ENCODE measurements at places on chromosomes 6 and 20.

- DNase-seq = no peak
Measured at GRCh38 chr20:1802385-1803060, 92.7 kb upstream of the SIRPA start.

DNA sequence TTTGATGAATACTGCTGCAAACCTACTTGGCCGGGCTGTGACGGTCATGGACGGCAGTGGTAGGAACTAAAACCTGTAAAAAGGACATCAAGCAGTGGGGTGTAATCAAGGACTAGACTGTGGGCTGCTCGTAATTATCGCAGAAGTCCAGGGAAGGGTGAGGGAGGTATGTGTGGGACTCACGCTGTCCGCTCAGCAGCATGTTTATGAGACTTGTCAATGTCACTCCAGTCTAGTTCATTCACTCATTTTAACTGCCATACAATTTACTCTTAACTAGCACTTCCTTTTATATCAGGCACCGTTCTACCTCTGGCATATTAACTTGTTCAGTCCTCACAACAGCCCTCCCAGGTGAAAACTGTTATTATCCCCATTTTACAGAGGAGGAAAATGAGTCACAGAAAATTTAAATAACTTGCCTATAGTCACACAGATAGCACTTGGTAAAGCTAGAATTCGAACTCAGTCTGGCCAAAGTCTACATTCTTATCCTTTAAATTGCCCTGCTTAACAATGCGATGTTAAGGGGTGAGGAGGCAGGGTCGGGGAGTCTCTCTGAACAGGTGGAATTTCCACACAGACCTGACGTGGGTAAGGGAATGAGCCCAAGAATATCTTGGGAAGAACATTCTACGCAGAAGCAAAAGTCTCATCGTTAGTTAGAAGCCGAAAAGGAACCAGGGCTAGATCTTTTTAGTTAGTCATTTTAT is 4.1 kb downstream of the PNPLA1 start:
- no peak for DNase-seq

GRCh38 chr20:35243317-35243716 is 16.8 kb downstream of the MMP24 start:
- DNase-seq = no peak

GRCh38 chr6:135481783-135482369 is 15.7 kb downstream of the AHI1 start:
- DNase-seq = no peak

DNA sequence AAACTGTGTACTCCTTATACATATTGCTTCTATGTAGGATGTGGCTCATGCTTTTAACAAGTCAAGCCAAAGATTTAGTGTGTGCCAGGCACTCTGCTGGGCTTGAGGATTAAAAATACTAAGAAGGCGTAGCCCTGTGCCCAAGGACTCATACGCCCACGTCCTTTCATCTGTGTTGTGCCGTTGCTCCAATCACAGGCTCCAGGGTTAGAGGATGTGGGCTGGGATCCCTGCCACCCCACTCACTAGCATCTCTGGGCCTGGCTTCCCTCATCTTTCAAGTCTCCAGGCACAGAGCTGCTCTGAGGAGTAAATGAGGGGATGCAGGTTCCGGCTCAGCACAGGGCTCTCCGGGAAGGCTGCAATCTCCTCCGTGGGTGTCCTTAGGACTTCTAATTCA is 214.2 kb downstream of the SYNDIG1 start:
- no peak for DNase-seq

DNA sequence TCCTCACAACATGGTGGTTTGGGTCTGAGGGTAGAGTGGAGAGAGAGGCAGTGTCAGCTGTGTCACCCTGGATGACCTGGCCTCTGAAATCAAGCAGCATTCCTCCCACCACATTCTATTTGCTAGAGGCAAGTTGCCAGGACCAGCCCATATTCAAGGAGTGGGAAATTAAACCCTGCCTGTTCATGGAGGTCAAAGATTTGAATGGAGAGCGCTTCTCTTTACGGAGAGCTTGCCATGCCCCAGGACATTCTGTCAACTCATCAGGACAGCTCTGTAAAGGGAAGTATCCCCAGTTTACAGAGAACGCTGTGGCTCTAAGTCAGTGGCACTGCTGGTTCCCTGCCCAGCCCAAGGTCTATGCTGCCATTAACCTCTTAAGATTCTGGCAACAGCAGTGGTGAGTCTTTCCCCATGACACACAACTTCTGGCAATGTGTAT is 90.0 kb upstream of the INSM1 start:
- DNase-seq = no peak

GRCh38 chr6:753486-753885 is 60.5 kb upstream of the EXOC2 start:
- no peak for DNase-seq

GRCh38 chr6:150212778-150213177 is 69.9 kb downstream of the PPP1R14C start:
- DNase-seq = no peak

DNA sequence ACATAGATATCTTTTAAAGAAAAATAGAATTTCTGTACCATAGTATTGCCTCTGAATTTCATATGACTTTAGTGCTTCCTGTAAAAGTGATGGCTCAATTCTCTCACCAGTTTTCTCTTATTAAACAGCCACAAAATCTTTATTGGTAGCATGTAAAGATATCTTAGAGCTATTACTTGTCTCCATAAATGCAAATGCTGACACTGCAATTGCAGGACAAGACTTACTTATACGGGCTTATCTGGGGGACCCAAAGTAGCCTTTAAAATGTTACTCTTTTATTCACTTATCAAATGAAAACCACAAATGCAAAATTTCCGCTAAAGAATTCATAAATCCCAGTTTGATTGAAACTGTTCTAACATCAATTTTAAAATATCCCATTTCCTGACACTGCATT is 287.1 kb upstream of the SPTLC3 start:
- no peak for DNase-seq

DNA sequence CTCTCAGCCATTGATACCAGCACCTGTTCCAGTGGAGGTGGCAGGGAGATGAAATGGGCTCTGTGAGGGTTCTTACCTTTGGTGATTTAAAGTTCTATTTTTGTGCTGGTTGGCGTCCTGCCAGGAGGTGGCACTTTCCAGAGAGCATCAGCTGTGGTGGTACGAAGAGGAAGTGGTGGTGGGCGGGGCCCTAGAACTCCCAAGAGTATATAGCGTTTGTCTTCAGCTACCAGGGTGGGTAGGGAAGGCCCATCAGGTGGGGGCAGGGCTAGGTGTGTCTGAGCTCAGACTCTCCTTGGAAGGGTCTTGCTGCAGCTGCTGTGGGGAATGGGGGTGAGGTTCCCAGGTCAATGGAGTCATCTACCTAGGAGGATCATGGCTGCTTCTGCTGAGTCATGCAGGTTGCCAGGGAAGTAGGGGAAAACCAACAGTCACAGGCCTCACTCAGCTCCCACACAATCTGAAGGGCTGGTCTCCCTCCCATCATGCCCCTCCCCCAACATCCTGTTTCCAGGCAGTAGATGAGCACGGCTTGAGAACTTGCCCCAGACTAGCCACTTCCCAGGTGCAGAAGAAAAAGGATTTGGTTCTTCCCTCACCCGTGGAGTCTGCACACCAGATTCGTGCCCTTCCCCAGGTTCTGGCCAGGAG is 46.6 kb downstream of the MOXD1 start:
- DNase-seq = peak; percentile 3

DNA sequence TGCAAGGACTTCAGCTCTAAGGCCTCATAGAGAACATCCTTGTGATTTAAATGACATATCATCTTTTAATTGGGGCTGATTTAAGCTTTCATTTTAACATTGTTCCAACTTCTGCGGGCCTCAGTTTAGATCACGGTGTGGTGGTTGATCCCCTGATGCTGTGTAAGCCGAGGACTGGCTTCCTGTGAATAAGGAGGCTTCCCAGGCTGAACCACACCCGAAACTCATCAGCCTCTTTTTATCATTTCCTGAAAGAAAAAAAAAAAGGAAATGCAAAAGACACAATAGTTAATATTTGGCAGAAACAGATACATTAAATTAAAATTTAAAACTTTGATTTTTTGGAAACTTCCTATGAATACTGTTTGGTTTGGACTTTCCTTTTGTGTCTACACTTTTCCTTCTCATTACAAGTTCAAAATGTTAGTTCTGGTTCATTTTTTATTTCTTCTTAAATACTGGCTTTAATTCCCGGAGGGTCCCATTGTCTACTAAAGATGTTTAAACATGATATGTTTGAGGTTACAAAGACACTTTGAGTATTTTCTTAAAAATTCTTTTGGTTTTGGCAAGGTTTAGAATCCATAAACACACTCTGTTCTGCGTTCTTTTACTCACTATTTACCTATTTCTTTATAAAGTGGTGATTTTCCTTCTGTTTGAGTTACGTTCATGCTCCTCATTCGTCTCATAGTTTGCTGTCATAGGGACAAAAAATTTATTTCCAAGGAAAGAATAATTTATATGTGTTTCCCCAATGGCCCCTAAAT is 230.0 kb upstream of the SULF2 start:
- DNase-seq = no peak

- peak; percentile 33 for DNase-seq
Measured at GRCh38 chr6:217048-217659, 75.1 kb upstream of the DUSP22 start.

- no peak for DNase-seq
Measured at GRCh38 chr6:156720691-156721685, 56.2 kb upstream of the ARID1B start.

GRCh38 chr20:57573894-57574293 is 13.0 kb downstream of the PCK1 start:
- DNase-seq = no peak

DNA sequence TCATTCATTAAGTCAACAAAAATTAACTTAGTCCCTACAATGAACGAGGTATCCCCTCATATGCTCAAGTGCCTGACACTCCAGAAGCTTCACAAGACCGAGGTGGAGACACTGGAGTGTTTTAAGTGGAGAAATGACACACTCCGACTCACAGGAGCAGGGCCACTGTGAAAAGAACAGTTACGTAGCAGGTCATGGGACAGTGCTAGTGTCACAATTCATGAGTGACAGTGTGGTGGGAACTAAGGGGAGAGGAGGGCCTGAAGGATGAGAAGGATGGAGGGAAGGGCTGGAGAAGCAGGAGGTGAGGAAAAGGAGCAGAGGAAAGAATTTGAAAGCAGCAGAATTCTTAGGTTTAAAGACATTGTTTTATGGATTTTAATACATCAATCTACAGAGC is 1.3 kb upstream of the HLA-A start:
- no peak for DNase-seq

- no peak for DNase-seq
Measured at GRCh38 chr20:37179683-37180524, 556 bp upstream of the MROH8 start.

Data from activated CD4-positive, alpha-beta T cell treated with anti-CD3 and anti-CD28 coated beads for 4 hours (primary cell).